ENCODE measurements at places on chromosomes 3 and 15.
A peak's percentile ranks its signal among the peaks of the same experiment; 100 is the strongest.

- no peak for DNase-seq
Observed at GRCh38 chr3:197305854-197306253, 7.4 kb upstream of the DLG1 start.

DNA sequence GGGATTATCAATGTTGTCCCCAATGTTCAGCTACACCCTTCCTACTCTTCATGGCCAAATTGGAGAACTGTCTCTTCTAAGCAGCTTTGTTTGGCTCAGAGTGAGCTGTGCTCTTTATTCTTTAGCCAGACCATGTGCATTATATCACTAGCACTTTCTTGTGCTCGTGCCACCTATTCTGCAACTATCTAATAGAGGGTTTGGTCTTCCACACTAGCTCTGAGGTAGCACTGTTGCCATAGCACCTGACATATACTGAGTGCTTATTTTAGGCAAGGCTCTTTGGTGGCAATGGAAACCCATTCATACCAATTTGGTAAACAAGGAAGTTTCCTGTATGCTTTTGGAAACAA, 394.3 kb upstream of the C2CD4B start:
- DNase-seq = no peak

GRCh38 chr15:36811903-36812302, 232.5 kb downstream of the CDIN1 start:
- DNase-seq = no peak

DNA sequence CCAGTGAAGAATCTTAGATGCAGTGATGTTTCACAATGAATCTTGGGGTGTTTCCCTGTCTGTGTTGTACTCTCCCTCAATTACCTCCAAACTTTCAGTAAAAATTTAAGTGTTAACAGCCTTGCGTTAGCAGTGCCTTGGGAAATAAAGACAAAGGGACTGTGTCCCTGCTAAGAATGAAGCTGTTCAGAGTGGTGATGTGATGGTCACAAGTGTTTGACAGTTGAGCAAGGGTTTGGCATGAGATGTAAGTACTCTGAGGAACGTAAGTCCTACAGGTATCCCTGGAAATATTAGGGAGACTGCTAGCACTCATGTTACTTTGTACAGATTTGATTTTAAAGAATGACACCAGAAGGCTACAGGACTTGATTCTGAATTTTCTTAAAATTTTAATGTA, 304.3 kb upstream of the DPH6 start:
- no peak for DNase-seq

- no peak for DNase-seq
Observed at GRCh38 chr3:15782429-15782828, 15.3 kb downstream of the ANKRD28 start.

DNA sequence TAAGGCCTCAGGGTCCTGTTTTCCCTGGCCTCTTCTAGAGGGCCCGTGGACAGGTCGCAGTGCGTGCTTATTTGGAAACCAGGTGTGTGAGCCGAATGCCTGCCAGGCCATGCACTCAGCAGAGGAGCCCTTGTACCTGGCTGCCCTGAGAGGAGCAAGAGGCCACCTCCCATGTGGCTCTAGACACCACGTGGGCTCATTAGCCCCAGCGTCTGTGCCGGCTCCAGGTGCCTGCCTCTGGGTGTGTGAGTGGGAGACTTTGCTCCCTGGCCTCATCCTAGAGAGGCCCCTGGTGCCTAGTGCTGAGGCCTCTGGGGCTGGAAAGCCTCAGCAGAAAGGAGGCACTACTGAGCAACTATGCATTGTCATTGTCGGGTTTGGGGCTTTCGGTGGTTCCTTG, 50.4 kb downstream of the KLF13 start:
- no peak for DNase-seq

GRCh38 chr3:158794936-158795518, 6.8 kb upstream of the MFSD1 start:
- DNase-seq = no peak

DNA sequence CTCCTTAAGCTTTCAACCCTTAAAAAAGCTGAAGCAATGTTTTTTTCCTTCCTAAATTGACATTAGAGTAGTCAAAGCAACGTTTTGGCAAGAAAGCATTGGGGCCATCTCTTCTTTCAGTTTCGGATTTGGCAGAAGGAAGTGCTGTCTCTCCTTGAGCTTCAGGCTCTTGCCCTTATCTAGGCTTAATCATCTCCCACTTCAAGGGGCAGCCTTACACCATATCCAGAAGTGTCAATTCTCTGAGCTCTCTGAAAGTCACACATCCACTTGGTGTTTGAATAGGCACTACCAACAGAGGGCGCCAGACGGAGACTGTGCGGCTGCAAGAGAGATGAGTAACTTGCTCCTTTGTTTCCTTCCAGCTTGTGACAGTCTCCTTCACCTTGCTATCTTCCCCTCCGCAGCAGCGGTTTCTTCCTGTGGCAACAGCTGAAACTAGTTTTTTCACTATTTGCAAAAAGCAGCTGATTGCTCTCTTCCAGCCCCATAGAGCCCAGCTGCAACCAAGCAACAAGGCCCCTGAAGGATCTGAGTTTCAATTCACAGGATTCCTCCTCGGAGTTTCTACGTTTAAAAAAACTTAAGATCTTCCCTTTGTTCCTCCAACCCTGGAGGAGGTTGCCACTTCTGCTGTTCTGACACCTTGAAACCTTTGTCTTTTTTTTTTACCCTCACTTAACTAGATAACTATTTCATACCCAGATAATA, 147.0 kb upstream of the SLCO3A1 start:
- DNase-seq = peak; percentile 10

DNA sequence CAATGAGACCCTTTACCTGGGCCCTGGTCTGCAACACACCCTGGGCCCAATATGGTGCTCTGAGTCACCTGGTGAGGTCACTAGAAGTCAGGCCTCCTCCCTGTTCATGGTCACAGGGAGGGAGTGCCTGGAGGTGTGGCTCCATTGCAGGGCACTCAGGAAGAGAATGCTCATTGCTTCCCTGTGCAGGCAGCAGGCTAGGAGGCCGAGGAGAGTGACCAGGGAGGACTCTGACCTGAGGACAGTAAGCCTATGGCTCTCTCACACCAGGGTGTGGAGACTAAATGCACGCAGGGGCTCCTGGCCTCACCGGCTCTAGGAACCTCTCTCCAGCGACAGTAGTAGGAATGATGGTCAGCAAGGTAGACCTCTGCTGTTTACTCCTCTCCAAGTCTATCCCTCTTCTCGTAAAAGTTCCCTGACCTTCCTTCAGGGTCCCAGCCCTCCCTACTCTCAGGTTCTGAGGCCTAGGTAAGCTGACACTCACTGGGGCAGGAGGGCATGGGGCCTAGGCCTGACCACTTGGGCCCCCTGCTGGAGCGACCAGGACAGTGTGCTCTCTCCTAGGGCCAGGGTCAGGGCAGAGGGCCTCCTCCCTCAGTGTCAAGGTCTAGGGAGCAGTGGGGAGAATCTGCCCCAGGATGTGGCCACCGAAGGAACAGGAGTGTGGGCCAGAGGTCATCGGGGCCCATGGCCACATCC, 9.6 kb upstream of the SLCO2A1 start:
- no peak for DNase-seq

GRCh38 chr3:180199417-180199995, 162.8 kb upstream of the PEX5L start:
- DNase-seq = no peak

- no peak for DNase-seq
Observed at GRCh38 chr3:79258479-79258878, 509.3 kb downstream of the ROBO1 start.

DNA sequence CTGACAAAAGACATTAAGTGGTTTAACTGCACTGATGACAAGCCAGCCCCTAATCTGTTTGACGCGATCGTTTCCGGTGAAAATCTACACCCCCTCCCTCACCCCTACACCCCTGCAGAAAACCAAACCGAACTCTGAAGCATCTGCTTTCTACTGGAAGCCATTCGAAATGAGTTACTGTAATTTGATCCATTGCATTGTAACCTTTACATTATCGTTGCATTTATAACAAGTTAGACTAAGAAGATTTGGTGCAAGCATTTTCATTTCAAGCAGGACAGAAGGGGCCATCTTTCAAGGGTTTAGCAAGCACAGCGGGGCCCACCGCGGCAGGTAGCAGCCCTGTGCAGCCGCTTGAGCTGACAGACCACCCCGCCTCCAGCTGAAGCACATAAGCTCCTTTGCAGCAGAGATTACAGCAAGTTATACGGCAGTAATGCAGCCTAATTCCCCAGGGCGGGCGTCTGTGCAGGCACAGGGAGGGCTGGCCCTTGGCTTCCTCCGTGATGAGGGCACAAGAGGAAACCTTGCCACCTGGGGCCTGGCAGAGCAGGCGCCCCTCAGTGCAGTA, 79.3 kb downstream of the CHSY1 start:
- no peak for DNase-seq

All from NCI-H187 treated with DMSO at 0.1 percent for 48 hours (cell line).